ENCODE measurements at places on chromosomes 3 and 15. TPM values are rescaled to one million over a fixed set of nuclear protein-coding genes. Genes with fewer than 3 reads are reported as not detected.

Gene SMC4
- total RNA-seq = 30.9 TPM

Gene HPS3
- 12.7 TPM for total RNA-seq

Gene DUOXA2
- not detected for total RNA-seq

Gene GOLGA6A
- total RNA-seq = not detected

Gene ZNF860
- total RNA-seq = 3.7 TPM

Gene BNC1
- total RNA-seq = 98.3 TPM
